HS-5 (cell line): ENCODE measurements at places on chromosomes 11 and 22.

DNA sequence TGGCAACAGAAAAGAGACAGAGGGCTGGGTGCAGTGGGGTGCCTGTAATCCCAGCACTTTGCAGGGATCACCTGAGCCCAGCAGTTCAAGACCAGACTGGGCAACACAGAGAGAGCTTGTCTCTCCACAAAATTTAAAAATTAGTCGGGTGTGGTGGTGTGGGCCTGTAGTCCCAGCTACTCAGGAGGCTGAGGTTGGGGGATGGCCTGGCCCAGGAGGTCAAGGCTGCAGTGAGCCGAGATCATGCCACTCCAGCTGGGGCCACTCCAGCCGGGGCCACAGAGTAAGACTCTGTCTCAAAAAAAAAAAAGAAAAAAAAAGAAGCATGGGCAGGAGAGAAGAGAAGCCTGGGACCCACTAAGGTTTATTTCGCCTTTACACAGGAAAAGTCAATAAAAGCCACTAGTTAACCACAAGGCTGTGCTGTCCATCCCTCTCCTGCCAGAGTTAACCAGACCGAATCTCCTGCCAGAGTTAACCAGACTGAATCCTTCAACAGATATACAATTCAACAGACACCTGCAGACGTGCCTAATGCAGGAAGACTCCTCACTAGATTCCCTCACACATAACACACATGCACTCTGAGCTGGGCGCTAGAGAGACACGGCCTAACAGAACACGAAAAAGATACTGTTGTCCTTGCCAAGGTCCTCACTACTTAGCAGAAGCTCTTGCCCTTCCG lies 29.8 kb downstream of the MICAL3 start:
- no peak for DNase-seq

DNA sequence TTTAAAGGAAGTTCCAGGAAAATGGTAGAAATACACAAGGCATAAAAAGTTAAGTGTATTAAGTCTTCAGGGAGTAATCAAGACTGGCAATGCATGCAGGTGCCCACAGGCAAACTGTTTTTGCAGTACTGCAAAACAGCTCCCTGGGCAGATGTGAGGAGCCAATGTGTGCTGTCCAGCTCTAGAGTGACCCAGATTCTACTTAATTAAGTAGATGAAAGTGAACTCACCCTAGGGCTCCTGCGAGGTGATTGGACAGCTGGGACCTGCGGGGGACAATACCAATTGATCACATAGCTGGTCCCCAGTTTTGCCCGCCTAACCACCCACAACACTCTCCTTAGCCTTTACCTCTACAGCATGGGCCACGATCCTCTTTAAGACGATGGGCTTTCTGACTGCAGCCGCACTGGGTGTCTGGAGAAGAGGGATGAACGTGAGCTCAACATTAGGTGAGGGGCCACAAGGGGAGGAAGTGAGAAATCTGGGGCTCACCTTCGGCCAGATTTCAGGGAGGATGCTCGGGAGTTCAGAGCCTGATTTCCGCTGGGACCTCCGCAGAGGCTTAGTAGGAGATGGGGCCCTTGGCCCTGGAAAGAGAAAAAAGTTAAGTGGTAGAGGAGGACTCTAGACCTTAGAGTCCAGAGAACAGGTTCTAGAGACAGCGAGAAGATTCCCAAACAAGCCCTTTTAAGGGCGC lies 556 bp downstream of the CDCA5 start:
- no peak for DNase-seq

- DNase-seq = no peak
Observed at GRCh38 chr22:48943567-48944432, 883.9 kb downstream of the BRD1 start.

DNA sequence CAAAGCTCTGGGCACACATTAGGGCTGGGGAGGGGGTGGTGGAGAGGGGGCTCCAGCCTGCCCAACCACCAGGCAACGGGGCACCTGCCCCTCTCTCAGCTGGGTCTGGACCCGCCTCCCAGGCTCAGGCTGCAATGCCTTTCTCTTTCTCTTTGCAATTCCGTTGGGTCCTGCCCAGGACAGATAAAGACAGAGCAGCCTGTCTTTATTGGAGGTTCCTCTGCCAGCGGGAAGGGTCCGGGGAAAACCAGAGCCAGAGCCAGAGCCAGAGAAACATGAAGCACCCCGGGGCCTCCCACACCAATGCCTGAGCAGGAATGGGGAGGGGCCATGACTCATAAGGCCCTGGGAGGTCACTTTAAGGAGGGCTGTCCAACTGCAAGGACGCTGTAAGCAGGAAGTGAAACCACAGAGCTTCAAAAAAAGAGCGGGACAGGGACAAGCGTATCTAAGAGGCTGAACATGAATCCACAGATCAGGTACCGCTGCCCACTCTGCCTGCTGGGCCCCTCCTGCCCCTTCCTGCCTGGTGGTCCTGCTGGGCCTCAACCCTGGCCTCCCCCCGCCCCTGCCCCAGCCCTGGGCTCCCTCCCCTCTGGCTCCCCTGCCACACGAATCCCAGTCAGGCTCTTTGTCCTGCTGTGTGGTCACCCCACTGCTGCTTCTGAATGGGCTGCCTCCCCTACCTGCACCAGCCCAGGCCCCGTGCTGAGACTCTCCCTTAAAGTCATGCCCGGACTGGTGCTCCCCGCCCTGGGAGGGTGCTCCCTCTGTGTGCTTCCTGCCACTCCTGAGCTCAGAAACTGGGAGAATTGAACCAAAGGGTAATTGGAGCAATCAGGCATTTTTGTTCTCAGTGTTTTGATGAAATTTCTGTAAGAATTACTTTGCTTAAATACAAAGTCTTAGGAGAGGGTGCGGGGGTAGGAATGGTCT lies at the start of gene APOBEC3B:
TSS of gene APOBEC3B (plus strand) at position 356 of the 936 bp plus-strand sequence. CDS start at position 463, 107 bp downstream.
- peak; percentile 84 for DNase-seq

DNA sequence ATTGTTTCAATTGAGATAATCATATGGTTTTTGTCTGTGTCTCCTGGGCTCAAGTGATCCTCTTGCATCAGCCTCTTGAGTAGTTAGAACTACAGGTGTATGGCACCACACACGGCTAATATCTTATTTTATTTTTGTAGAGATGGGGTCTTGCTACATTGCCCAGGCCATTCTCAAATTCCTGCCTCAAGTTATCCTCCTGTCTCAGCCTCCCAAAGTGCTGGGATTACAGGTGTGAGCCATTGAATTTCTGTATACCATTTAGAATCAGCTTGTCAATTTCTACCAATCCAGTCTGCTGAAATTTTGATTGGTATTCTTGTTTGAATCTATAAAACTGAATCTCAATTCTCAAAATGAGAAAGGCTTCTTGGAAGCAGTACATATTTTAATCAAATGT lies 10.4 kb upstream of the KAT5 start:
- no peak for DNase-seq

DNA sequence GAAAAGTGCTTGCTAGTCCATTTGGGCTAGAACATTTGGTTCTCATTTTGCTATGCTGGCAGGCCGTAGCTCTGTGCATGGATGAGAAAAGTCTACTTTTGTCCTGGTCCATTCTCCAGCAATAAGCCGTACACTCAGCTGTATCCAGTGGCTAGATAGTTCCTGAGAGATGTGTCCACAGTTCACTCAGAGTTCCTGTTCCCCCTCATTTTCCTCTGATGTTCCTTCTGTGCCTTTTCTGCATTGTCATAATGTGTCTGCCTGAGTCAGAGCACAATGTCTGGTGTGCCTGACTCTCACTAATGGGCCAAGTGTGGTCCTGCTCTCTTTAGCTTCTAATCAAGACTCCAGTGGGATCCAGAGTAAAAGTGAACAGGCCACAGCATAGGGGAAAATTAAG lies 215.7 kb upstream of the CTSC start:
- no peak for DNase-seq

DNA sequence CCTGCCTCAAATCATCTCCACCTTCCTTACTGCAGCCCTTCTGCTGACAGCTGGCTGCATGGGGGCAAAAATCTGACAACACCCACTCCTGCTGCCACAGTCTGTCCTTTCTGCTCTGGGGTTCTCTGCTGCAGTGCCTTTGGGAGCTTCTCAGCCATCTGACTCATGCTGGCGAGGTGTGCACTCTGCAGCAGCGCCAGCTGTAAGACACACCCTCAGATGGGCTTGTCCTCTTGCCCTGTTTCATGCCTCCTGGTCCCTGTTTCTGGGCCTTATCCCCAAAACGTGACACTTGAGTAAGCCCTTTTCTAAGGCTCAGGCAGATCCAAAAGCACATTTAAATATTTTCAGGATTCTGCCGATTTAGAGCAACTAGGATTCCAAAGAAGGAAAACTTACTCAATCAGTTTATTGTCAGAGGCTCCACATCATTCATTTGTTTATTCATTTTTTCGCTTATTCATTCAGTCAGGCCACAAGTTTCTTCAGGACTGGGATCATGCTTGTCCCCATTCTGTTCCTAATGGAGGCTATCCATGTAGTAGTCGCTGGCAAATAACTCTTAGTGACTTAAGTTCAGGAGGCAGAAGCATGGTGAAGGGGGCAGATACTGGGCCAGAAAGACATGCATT lies 60.2 kb downstream of the SMIM38 start:
- DNase-seq = no peak

GRCh38 chr11:21927628-21928027 lies 265.3 kb upstream of the ANO5 start:
- no peak for DNase-seq

- no peak for DNase-seq
Observed at GRCh38 chr11:92867913-92868619, 101.4 kb upstream of the MTNR1B start.
